ENCODE measurements at places on chromosomes 2 and 18. TPM values are rescaled to one million over a fixed set of nuclear protein-coding genes. Genes with fewer than 3 reads are reported as not detected.

Gene ANTXR1
- total RNA-seq: 128 TPM

Gene TCF23
- not detected for total RNA-seq

Gene DLX2
- total RNA-seq: 2.8 TPM

Gene ALPP
- not detected for total RNA-seq

DNA sequence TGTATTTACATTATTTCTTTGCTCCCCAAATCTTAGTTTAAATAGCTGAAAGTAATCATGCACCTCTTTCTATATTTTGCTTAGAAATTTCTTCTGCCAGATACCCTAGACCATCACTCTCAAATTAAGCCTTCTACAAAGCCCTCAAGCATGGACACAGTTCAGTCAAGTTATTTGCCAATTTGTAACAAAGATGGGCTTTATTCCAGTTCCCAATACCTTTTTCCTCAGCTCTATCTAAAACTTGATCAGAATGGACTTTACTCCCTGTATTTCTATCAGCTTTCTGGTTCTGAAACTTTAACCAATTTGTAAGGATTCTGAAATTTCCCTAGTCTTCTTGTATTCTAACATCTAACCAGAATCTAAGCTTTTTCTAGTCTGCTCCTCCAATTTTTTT is 56.6 kb downstream of the SYT4 start:
- DNase-seq: no peak

Gene PTPRN
- 50.5 TPM for total RNA-seq

Data from GM23248 (cell line).